ENCODE measurements at places on chromosomes 16 and 17.

GRCh38 chr17:8338753-8339140 lies 893 bp upstream of the ODF4 start:
- DNase-seq: no peak

DNA sequence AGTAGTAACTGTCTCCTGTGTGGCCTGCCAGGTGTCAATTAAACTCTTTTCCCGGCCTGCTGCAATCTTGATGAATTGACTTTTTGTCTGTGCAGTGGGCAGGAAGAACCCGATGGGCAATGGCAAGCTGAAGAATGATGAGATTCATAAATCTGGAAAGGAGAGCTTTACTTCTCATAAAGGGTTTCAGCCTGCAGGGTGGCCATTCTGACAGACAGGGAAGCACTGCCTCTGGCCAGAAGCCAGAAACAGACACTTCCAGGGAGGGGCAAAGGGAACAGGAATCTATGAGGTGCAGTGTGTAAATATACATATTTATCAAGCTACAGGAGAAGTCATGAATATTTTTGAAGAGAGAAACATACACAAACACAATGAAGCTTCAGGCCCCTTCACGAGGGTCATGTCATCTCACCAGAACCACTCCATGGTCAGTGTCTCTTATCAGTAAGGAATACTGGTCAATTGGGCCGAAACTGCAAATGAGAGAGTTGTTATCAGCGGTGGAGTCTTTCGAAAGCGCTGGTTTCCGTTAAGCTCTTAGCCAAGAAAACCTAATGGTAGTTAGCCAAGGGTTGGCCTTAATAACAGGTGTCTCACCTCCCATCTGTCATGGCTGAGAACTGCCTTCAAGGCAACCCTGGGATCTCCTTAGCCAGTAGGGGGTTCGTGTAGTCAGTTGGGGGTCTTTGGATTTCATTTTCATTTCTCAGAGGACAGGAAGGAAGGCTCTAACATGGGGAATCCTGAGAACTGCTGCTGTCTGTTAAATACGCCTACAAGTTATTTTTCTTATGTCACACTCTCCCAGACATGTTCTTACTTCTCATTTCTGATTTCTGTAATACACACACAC lies 1.2 kb upstream of the NARF start:
- no peak for DNase-seq

GRCh38 chr16:13791095-13791494 lies 128.9 kb upstream of the ERCC4 start:
- no peak for DNase-seq

GRCh38 chr17:37405955-37406634 lies 541 bp downstream of the ACACA start:
- DNase-seq: no peak

- no peak for DNase-seq
These were observed 2.7 kb downstream of the HS3ST3B1 start for GRCh38 chr17:14303343-14304221.
